Breast epithelium (tissue), 4 donors: ENCODE measurements at places on chromosomes 16 and 17. TPM values are rescaled to one million over a fixed set of nuclear protein-coding genes. Genes with fewer than 3 reads are reported as not detected.

DNA sequence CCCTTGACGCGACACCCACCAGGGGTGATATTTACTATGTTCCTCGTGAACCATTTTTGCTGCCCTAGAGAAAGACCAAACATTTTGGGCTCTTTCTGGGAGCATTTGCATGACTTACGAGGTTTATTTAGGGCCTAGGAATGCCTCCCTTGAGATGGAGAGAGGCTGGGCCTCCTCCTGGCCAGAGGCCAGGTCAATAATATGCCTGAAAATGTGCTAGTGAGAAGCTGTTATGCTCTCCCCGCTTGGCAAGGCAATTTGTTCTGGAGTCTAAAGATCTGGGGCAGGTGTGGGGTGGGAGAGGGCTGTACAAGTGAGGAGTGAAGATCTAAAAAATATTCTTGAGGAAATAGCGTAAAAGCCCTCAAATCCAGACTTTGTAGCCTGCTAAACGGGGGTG lies 587.3 kb upstream of the CDH5 start:
- DNase-seq, result no peak

DNA sequence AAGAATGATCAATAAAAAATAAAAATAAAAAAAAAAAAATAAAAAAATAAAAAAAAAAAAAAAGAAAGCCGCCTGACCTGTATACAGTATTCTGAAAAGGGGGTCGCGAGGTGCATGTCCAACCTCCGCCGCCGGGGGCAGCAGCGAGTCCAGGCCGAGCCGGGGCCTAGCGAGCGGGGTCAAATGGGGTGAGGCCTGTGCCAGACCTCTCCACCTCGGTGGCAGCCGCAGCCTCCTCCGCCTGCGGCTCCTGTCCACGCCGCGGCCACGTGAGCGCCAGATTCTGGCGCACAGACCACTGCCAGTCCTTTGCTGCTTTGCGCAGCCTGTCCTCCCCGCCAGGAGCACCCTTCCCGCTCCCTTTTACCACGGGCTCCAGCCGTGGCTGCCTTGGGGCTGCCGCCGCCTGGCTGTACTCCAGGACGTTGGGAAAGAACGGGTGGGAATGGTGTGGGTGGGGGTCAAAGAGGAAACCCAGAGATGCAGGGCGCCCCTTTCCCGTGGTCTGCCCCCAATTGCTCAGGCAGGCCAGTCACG lies 2.4 kb upstream of the BCKDK start:
- DNase-seq, result peak; percentile 87

DNA sequence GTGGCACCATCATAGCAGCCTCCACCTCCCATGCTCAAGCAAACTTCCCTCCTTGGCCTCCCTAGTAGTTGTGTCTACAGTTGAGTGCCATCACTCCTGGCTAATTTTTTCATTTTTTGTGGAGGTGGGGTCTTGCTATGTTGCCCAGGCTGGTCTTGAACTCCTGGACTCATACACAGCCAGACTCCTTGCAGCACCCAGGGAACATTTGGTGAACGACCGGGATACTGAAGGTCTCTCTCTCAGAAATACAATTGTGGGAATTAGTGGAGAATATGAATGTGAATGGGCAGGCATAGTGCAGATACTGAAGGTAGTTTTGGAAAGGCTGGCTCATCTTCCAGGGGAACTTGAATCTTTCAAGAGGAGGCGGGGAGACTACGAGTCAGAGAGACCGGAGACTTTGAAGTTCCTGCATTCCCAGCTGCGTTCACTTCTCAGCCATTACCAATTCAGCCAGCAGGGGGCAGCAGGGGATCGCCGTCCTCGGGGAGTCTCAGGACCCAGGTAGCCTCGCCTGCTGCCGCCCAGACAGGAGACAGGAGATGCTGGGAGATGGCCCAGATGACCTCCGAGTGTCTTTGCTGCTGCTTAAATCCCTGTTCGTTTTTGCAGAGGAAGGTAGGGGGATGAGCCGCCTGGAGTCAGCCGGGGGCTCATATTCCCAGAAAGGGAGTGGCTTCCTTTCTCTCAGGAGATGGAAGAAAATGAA lies 68.6 kb downstream of the HAPSTR1 start:
- peak; percentile 24 for DNase-seq

DNA sequence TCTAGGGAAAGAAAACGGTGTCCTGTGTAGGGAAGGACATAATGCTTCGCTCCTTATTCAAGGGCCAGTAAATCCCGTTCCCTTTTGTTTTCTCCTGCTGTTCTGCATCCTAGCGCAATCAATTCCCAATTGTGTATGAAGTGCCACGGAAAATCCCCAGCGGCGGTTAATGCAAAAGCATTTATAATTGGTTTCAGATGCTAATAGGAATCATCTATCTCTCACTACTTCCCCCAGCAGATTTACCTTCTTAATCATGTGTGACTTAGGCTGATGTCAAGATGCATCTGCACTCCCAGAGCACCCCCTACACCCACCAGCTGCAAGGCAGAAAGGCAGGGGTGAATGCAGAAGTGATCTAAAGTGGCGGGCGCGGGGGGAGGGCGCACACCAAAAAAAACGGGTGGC lies 32.7 kb upstream of the SSTR2 start:
- no peak for DNase-seq

- DNase-seq, result no peak
Observed at GRCh38 chr16:88654363-88655052, 3.7 kb upstream of the CYBA start.

DNA sequence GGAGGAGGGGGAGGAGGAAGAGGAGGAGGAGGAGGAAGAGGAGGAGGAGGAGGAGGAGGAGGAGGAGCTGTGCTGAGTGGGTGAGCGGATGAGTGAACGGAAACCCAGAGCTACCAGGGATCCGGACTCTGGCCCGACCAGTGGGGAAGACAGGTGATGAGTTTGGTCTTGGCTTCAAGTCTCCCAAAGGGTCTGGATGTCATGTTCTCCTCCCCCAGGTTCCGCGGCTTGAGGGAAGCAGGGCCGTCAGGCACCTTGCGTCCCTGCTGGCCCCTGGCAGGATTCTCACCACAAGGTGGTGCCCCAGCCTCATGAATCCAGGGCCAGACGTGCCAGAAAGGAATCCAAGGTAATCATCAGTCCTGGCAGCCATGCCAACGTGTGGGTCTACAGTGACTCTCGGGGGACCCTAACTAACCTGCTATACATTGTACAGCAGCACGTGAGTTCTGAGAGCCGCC lies 13.5 kb upstream of the ABAT start:
- peak; percentile 72 for DNase-seq

- no peak for DNase-seq
Observed at GRCh38 chr17:48584223-48584741, 5.8 kb downstream of the HOXB3 start.

DNA sequence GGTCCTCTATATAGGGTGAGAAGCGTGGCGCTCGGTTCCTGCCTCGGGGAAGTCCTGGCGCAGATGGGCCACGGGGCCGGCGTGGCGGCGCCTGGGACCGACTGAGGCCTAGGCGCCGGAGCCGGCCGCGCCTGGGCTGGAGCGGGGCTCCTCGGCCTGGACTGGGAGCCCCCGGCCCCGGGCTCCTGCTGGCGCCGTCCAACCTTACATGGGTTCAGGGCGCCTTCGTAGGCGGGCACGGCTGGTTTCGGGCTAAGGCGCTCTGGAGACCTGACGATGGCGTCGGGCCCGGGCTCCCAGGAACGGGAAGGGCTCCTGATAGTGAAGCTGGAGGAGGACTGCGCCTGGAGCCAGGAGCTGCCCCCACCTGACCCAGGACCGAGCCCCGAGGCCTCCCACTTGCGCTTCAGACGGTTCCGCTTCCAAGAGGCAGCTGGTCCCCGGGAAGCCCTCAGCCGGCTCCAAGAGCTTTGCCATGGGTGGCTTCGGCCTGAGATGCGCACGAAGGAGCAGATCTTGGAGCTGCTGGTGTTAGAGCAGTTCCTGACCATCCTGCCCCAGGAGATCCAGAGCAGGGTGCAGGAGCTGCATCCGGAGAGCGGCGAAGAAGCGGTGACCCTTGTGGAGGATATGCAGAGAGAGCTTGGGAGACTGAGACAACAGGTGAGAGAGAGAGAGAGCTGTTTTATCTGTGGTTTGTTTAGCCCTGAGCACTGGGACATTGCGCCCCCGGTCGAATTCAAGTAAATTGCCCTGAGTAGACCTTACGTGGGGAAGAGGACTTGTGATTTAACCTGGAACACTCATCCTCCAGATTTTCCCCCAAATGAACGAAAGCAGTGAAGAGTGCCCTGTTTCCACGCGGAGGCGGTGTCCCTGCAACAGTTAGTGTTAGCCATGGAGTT lies 504 bp downstream of the ZNF263 start:
- DNase-seq, result no peak

- no peak for DNase-seq
Observed at GRCh38 chr17:66541461-66542128, 239.2 kb downstream of the PRKCA start.

DNA sequence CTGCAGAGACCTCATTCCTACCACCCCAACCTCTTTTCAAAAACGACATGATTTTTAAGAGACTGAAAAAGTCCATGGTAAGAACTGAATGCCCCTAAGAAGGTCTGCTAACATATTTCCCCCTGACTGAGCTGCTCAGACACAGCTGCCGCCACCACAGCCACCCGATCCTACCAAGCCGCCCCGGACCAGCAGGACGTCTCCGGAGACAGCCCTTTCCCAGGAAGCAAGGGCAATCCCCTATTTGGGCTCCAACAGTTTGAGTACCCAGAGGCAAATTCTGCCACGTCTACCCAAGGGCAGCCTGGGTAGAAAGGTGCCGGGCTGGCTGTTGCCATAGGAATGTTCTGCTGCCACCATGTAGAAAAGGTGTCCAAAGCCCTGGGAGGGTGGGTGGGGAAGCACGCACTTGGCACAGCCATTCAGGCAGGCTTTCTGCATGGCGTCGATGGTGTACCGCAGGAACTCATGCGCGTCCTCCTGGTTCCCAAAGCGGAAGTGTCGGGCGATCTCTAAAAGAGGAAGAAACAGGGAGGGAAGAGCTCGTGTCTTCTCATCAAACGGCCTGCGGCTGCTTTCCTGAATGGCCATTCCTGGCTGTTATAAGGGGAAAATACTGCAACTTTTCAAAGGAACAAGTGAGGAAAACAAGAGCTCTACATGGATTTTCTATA lies 13.6 kb downstream of the USP36 start:
- no peak for DNase-seq

DNA sequence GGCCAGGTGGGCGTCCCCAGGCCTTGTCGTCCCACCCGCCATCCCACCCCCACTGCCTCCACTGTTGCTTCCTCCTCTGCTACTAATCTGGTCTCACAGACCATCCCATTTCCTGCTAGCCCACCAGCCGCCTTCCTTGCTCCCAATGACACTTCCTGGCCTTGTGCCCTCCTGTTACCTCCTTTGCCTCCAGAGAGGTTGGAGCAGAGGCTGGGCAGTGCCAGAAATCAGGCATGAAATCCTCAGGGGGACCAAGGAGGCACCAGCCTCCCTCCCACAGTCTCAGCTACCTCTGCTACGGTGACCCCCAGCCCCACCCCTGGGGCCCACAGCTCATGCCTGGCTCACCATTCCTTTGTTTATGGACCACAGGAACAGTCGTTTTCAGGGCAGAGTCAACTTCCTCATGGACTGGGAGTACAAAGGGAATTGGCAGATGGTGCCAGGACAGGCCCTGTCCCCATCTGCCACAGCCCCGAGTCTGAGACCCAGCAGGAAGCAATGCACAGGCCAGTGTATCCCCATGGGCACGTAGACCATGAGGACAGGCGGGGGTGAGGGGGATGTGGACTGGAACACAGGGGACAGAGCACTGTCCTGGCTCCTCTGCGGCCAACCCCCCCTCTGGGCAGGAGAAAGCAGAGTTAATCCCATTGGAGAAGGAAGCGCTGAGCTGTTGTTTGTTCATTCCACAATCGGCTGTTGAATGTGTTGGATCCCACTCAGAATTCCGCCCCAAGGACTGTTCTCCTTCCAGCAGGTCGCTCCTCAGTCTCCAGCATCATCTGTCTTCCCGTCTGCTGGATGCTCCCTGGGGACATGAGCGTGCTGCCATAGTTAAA lies 2.2 kb upstream of the CDH5 start:
- peak; percentile 88 for DNase-seq

DNA sequence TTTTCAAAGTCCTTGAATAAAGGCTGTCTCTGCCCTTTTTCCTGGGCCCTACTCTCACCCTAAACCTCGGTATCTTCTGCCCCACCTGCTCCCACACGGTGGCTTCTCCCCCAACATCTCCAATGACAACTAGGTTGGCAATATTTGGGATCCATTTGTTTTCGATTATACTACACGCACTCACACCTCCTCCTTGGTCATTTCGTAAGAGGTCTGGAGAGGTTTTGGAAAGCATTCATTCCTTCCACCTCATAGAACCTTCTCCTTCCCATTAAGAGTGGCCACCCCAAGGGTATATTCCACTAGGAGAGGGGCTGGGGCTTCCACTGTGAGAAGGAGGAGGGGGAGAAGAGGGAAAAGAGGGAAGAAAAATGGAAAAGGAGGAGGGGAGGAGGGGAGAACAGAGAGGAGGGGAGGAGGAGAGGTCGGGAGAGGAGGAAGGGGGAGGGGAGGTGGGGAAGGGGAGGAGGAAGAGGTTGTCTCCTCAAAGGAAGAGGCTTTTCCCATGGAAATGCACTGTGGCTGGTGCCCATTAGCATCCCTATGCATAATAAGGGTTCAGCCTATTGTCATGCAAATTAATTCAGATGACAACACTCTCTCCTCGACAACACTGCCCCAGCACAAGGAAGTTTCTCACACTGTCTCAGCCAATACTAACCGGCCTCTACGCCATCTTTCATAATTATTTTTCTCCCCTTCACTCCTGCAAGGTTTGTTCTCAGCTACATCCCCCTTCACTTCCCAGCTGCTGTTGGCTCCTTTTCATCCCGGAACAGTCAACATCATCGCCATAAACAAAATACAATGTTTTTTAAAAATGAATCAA lies 30.0 kb downstream of the SOX9 start:
- no peak for DNase-seq

DNA sequence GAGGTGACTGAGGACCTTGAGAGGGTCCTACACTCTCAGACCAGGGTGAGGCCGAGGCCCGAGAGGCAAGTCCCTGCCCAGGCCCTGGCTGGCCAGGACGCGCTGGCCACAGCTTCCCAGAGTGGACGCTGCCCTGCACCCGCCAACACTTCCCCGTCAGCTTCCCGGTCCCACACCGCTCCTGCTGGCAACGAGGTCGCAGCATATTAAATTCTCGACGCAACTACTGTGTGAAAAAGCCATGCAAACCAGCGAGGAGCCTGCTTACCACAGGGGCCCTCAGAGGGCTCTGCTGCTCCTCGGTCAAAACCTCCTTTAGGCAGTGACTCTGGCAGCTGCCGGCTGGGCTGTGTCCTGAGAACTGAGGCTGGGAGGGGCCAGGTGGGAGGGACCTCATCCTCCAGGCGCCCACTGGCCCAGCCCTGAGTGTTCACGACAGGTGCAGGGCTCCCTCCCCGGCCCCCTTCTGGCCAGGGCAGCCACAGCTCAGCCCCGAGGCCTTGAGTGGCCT lies 2.1 kb upstream of the TEX19 start:
- no peak for DNase-seq

CES4A gene
- 11.1 TPM for total RNA-seq

TPSD1 gene
- 5.9 TPM for total RNA-seq

PRSS36 gene
- 2.0 TPM for total RNA-seq

IL21R gene
- total RNA-seq, result 0.16 TPM

PTX4 gene
- not detected for total RNA-seq

TSPOAP1 gene
- 2.6 TPM for total RNA-seq

C17orf67 gene
- 2.0 TPM for total RNA-seq

DNAJA3 gene
- total RNA-seq, result 54.2 TPM

SLC25A11 gene
- 42.6 TPM for total RNA-seq

KRTAP3-2 gene
- total RNA-seq, result not detected

HOXB2 gene
- total RNA-seq, result 36.4 TPM
